ENCODE measurements at places on chromosomes 2 and 18.

DNA sequence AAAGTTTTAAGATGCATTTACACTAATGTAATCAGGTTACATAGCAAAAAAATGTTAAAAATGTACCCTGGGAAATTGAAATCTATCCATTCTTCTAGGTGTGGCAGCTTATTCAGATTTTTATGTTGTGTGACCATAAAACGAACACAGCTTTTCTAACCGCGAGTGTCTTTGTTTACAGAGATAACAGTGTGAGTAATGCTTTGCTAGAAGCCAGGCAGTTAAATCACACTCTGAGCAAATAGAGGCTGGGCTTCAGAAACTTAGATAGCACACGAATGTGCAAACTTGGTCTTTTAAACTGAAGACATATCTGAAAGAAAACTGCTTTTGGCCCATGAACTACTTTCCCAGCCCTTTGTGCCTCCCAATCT is 116.1 kb downstream of the SPTBN1 start:
- DNase-seq, result no peak

- DNase-seq, result no peak
Observed at GRCh38 chr18:34929336-34929780, 111.9 kb upstream of the MAPRE2 start.

- DNase-seq, result no peak
Observed at GRCh38 chr18:54964741-54965140, 5.5 kb upstream of the CCDC68 start.

DNA sequence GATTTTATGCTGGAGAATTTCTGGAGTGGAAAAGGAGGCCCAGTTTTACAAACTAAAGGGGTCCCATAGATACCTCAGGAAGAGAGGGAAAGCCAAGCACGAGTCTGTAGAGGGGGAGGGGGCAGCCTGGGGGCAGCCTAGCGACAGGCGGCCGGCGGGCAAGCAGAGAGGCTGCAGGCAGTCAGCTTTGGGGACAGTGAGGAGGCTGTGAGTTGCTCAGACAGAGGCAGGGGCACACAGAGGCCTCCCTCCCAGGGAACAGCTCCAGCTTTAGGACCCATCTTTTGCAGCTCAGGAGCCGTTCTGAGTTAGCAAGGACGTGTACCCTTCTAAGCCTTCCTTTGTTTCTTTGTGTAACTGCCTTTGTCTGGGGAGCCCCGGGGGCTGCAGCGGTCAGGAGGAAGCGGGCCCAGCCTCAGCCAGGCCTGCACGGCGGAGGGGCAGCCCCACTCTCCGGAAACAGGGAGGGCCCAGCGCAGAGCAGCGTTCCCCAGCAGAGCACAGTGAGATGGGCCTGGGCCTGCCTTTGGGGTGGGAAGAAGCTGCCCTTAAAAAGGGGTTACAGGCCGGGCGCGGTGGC is 41.1 kb upstream of the RALBP1 start:
- DNase-seq, result no peak

GRCh38 chr18:22609642-22610041 is 191.9 kb upstream of the CTAGE1 start:
- DNase-seq, result no peak

DNA sequence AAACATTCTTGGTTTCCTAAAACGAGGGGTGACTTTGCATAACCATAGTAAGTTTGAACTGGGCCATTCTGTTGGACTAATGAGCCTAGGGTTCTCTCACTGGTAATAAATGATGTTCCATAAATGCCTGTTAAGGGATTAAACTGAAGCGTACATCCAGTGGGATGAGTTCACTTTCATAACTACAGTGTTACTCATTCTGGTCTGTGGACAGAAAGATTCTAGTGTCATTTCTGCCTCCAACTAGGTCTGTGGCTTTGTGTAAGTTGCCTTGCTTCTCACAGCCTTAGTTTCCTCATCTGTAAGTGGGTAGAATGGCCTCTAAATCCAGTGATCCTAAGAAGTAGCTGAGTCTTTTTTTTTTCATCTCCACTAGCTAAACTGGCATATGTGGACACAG is 1860.6 kb upstream of the PIK3C3 start:
- DNase-seq, result no peak

DNA sequence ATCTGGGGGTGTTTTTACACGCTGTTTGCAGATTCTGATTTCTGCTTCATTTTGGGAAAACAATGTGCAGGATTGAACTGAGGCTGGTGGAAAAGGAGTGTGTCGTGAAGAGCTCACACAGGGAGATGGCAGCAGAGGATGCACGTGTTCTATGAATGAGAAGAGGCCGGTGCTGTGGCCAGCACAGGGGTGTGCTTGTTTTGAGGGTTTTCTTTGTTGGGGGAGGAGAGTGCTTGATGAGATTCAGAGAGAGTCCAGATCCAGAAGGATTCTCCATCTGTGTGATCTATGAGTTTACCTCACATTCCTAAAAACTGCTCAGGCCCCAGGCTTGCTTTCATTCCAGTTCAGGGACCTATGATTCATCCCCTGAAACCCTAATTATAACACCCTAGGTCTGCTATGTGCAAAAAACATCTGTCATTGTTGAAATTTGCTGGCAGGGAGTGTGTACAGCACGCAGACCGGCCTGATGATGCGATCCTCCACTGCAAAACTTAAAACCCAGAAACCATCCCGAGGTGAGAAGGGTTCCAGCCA is 12.1 kb downstream of the TGFA start:
- no peak for DNase-seq

GRCh38 chr2:226794196-226794661 is 5.4 kb downstream of the IRS1 start:
- DNase-seq, result no peak

DNA sequence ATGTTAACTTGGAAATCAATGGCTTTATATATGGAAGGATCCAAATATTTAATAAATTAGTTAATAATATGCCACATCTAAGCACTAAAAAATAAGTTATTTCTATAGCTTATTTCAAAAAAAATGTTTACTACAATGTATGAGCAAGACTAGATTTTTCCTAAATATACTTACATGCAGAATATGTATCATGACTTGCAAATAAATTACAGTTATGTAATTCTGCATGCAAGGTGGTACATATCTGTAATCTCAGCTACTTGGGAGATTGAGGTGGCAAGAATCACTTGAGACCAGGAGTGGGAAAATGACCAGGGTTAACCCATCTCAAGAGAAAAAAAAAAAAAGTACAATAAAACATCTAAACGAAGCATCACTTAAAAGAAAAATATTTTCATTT is 11.6 kb downstream of the PUM2 start:
- DNase-seq, result no peak

DNA sequence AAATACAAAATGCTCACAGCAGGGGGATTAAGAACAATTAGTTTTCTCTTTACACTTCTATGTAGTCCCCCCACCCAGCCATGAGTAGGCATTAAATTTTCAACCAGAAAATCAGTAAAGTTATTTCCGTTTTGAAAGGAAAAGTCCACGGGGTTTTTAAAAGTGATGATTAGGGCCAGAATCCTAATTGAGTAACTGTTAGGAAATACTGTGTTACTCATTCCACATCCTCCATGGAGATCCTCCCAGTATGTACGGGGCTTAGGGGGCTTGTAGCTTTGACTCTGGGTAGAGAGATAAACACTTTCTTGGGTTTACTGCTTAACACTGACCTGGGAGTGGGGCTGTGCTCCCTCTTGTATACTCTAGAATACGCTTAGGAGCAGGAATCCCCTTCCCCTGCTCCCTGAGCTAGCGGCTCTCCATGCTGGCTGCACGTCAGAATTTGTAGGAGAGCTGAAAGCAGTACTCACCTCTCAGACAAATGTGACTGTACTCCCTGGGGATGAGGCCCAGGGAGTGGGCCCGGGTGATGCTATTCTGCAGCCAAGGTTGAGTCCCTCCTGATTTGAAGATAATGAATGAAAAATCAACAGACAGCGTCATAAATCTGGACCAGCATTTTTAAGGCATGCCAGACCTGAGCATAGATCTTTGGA is 100.5 kb downstream of the SLC4A3 start:
- no peak for DNase-seq

- DNase-seq, result no peak
Observed at GRCh38 chr2:173357346-173357745, 2.7 kb downstream of the CDCA7 start.

DNA sequence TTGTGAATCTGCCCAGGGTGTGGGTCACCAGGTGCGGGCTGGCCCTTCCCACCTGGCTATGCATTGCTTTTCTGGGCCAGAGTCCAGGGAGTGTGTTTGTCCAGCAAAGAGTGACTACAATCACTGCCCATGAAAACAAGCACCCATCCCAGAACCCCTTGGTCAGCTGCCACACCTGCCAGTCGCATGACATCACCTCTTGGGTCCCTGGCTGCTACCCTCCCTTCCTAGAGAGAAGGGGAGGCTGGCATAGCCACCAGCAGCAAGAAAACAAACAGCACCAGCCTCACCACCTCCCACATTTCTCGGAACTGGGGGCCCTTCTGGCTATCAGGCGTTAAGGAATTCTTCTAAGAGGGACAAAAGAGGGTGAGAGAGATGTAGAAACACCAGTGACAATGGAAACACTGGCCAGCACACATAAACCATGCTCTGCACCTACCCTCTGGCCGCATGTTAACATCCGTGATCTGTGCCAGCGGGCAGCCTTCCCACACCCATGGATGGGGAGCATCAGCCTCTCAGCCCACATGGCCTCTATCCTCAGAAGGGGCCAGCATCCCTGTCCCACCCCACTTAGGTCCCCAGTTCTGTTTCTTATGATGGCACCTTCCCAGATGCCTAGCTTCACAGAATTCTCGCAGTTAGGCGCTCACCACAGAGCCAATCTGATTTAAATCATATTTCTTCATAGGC is 109.7 kb upstream of the GLI2 start:
- DNase-seq, result no peak

- DNase-seq, result no peak
Observed at GRCh38 chr2:239695106-239695727, 294.4 kb upstream of the HDAC4 start.

DNA sequence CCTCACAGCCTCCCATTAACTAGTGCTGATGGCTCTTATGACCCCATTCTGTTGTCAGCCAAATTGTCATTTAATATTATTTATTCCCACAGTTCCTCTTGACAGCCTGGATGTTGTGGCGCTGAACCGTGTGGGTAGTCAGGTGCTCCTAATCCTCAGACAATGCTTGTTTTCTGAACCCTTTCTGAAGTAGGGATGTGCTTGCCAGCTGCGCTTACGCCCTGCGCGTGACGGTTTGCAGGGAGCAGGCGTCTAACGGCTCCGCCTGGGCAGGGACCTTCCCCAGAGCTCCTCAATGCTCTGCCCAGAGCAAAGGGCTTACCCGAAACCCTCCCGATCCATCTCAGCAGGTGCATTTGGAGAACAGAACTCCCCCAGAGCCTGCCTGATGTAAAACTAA is 358.2 kb upstream of the MYT1L start:
- DNase-seq, result no peak

DNA sequence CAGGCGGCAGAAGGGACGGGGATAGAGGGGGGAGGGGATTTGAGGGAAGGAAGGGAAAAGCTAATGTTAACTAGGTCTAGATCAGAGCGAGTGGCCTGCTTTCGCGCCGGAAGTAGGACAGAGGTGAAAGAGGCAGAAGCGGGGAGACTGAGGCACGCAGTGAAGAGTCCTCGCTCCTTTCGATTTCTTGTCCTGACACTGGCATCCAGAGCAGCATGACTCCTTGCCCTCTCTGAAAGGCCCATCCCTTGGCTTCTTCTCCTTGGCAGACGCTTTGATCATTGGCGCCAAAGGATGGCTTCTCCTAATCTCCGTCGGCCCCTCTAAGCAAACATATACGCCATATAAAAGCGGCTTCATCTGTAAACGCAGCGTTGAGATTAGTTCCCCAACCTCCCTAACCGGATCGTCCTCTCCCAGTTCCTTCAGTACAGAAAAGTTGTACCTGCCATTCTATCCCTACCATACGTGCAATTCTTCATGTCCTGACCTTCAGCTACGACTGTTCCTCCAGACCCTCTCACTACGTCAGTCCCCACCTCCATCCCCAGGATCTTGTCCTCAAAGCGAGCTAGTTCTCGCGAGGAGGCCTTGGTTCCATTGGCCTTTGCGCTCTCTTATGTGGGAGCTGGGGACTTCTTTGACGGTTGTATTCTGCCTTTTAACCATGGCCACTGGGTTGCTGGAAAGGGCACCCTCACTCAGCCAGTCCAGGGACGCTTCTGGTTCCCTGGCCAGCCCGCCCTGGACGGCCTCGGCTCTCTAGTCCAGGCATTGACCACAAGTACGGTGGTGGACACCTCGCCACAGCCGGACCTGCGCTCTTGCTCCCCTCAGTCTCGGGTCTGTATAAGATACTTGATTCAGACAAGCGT is 857 bp upstream of the NEUROD1 start:
- DNase-seq, result no peak

- no peak for DNase-seq
Observed at GRCh38 chr18:22871809-22872525, 61.2 kb upstream of the RBBP8 start.

DNA sequence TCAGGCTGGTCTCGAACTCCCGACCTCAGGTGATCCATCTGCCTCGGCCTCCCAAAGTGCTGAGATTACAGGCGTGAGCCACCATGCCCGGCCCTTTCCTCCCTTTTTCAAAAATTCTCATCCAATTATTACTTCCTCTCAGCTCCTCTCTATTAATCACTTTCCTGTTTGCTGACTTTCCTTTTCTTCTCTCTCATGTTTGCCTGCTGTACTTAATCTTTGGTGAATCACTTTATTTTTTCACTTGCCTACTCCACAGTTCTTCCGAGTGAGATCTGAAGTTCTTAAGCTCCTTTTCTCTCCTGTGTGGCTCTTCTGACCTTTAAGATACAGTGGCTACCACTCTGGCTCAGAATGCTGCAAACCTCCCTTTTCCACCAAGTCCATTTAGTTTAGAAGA is 126.3 kb upstream of the SERTAD2 start:
- no peak for DNase-seq

GRCh38 chr2:73343992-73344391 is 41.6 kb upstream of the ALMS1 start:
- no peak for DNase-seq

- no peak for DNase-seq
Observed at GRCh38 chr18:10149768-10150556, 236.1 kb downstream of the VAPA start.

GRCh38 chr18:57389271-57389670 is 36.9 kb downstream of the ST8SIA3 start:
- no peak for DNase-seq

- no peak for DNase-seq
Observed at GRCh38 chr2:42754021-42754775, 9.7 kb downstream of the OXER1 start.

GRCh38 chr2:113098041-113098440 is 29.4 kb upstream of the IL1RN start:
- DNase-seq, result no peak

DNA sequence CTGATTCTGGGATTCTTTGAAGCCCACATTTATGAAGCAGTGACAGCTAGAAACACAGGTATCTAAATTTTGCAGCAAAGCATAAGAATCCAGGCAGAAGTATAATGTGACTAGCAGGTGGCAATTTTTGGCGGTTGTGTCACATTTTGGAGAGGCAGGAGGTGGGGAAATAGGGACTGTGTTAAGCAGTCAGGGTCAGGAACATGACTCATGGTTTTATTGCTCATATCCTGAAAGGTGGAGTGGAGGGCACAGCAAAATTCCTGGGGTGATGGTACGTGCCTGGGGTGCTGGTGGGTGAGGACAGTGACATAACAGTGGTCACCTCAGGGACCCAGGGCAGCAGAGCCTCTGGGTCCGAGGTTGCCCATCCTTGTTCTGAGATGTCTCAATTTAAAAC is 63.5 kb upstream of the TTN start:
- DNase-seq, result no peak

- DNase-seq, result no peak
Observed at GRCh38 chr2:117199511-117199910, 615.0 kb upstream of the DDX18 start.

GRCh38 chr2:9000442-9000841 is 3.0 kb downstream of the MBOAT2 start:
- DNase-seq, result no peak

GRCh38 chr2:120267348-120267747 is 14.7 kb downstream of the RALB start:
- no peak for DNase-seq

Data from activated gamma-delta T cell treated with Interleukin-2 at 50 U/mL for 16 hours (primary cell).